ENCODE measurements at places on chromosomes 13 and 19. TPM values are rescaled to one million over a fixed set of nuclear protein-coding genes. Genes with fewer than 3 reads are reported as not detected.

Gene ADGRL1
- total RNA-seq: 0.72 TPM

GRCh38 chr19:38276942-38277517, 12.7 kb downstream of the SPINT2 start:
- DNase-seq: no peak

GRCh38 chr13:98564204-98564603, 12.7 kb downstream of the STK24 start:
- no peak for DNase-seq

GRCh38 chr13:99431927-99432608, 69.2 kb upstream of the TM9SF2 start:
- DNase-seq: no peak

- no peak for DNase-seq
Observed at GRCh38 chr19:16076958-16077611, 790 bp downstream of the TPM4 start.

DNA sequence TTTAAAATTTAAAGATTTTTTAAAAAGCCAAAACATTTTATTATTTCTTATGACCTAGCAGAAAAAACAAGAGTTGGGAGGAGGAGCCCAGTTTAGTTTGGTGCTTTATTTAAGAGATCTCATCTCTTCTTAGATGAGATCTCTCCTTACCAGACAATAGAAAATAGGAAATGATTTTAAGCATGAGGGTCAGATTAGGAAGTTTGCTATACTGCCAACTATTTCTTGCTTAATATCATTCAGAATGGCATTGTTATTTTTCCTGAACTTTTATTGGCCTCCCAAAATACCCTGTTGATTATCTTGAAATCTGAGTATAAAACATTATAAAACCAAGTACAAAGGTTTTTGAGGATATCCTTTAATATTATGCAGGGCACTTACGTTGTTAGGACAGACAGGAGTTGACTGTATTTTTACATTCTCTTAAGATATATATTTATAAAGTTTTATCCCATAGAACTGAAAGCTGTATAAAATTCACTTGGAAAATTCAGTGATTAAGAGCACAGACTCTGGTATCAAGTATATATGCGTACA, 56.1 kb downstream of the DNAJC15 start:
- DNase-seq: no peak

GRCh38 chr19:23093832-23094231, 23.0 kb upstream of the ZNF730 start:
- no peak for DNase-seq
